ENCODE measurements at places on chromosomes 5 and 9. TPM values are rescaled to one million over a fixed set of nuclear protein-coding genes. Genes with fewer than 3 reads are reported as not detected.

MEGF10 gene
- 0.14 TPM for total RNA-seq

PDZD2 gene
- 11.5 TPM for total RNA-seq

FRMPD1 gene
- total RNA-seq, result 0.07 TPM

GPR150 gene
- 0.21 TPM for total RNA-seq

PCDHGA6 gene
- 1.1 TPM for total RNA-seq

CCDC112 gene
- 6.5 TPM for total RNA-seq

F12 gene
- 9.8 TPM for total RNA-seq

TRPM6 gene
- under 0.01 TPM for total RNA-seq

PDE4D gene
- total RNA-seq, result 11.0 TPM

BRD3OS gene
- total RNA-seq, result 11.6 TPM

SOWAHA gene
- not detected for total RNA-seq

LHX3 gene
- not detected for total RNA-seq

GLRA1 gene
- total RNA-seq, result not detected

CAVIN4 gene
- total RNA-seq, result 0.43 TPM

BTNL3 gene
- not detected for total RNA-seq

ECSCR gene
- not detected for total RNA-seq

LCN9 gene
- not detected for total RNA-seq

CDX1 gene
- not detected for total RNA-seq

AHRR gene
- 1.0 TPM for total RNA-seq

PCDHB8 gene
- 0.57 TPM for total RNA-seq

FSTL4 gene
- total RNA-seq, result 0.34 TPM

RELL2 gene
- 16.1 TPM for total RNA-seq

CDH9 gene
- total RNA-seq, result not detected

NUTM2G gene
- not detected for total RNA-seq

IFNA5 gene
- total RNA-seq, result not detected

ADAMTSL1 gene
- total RNA-seq, result 0.68 TPM

SEMA4D gene
- total RNA-seq, result 0.68 TPM

SOHLH1 gene
- total RNA-seq, result not detected

TMEM174 gene
- not detected for total RNA-seq

SLC22A4 gene
- 0.71 TPM for total RNA-seq

SMIM33 gene
- total RNA-seq, result not detected

SPATA31A3 gene
- total RNA-seq, result not detected

NSG2 gene
- 0.21 TPM for total RNA-seq

DOK3 gene
- 0.68 TPM for total RNA-seq

PFN3 gene
- total RNA-seq, result not detected

PCDHGB3 gene
- total RNA-seq, result 2.1 TPM

CFAP157 gene
- total RNA-seq, result not detected

ARHGEF37 gene
- 41.8 TPM for total RNA-seq

PCDHGA9 gene
- 0.34 TPM for total RNA-seq

DENND4C gene
- total RNA-seq, result 124 TPM

URM1 gene
- total RNA-seq, result 19.5 TPM

EIF4E1B gene
- total RNA-seq, result not detected

CARD9 gene
- total RNA-seq, result 1.2 TPM

PCDHB4 gene
- under 0.01 TPM for total RNA-seq

OR1L1 gene
- total RNA-seq, result not detected

RGS7BP gene
- not detected for total RNA-seq
